ENCODE measurements at places on chromosomes 3 and 15.
A peak's percentile ranks its signal among the peaks of the same experiment; 100 is the strongest.

GRCh38 chr3:18489939-18490338, 64.8 kb upstream of the SATB1 start:
- peak; percentile 2 for DNase-seq

DNA sequence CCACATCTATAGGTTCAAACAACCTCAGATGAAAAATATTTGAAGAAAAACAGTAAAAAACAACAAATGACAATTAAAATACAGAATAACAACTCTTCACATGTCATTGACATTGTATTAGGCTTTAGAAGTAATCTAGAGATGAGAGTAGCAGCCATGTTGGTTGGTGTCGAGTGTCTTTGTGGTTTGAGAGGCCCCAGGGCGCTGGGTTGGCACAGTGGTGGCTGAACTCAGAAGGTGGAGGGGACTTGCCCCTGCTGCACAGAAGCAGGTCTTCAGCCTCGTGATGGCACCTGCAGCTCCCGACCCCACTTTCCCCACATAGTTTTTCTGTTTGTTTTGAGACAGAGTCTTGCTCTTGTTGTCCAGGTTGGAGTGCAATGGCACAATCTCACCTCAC, 187.2 kb downstream of the OSBPL10 start:
- no peak for DNase-seq

DNA sequence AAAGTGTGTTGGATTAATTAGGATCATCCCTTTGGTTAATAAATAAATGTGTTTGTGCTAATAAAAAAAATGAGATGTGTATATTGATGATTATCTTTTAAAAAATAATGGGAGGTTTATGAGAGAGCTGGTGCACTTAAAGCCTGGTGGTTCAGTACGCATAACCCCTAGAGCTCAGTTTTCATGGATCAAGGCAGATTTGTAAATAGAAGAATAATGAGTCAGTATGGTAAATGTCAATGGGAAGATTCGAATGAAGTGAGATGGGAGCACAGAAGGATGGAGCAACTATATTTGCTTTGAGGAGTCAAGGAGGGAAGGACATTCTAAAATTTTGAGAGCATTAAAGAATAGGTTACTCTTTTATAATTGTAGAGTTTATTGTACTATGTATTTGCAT, 35.4 kb downstream of the AKAP13 start:
- DNase-seq = no peak

DNA sequence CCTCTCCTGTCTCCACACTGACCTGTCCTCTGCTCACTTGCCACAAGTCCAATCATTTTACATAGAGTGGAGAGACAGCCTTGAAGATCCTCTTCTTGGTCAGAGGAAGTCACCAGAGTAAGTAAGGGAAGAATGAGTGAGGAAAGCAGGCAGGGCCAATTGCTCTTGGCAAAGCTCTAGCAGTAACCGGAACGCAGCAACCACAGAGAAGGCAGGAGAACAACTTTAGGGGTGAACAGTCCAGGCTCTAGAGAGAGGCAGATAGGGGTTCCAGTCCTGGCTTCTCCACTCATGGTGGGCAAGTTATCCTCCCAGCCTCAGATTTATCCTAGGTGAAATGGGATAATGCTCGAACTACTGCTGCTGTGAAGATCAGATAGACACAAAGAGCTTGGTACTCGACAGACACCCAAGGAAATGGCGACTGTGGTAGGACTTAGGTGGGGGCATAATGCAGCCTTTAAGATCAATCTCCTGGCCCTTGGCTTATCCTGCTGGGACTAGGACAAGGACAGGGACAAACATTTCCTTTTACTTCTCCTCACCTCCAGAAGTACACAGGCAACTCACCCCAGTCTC, 1.2 kb upstream of the ADAMTSL3 start:
- no peak for DNase-seq

DNA sequence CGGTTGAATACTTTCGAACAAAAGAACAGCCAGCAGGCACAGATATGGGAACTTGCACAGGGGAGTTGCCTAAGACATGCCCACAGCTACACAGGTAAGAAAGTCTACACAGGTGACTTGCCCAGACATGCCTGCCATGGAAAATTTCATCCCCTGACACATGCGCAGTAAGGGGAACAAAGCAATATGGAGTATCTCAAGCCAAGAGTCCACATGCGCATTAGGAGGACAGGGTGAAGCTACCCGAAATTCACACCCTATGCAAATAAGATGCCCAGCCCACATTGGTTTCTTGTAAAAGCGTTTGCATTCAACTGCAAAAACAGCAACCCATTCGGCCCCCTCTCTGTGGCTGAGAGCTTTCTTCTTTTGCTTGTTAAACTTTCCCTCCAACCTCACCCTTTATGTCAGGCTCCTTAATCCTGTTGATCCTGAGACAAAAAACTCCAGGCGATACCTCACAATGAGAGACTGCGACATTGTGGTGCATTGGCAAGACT, 49.3 kb upstream of the TRPM1 start:
- DNase-seq = no peak

GRCh38 chr3:140153736-140154135, 218.8 kb downstream of the CLSTN2 start:
- no peak for DNase-seq

DNA sequence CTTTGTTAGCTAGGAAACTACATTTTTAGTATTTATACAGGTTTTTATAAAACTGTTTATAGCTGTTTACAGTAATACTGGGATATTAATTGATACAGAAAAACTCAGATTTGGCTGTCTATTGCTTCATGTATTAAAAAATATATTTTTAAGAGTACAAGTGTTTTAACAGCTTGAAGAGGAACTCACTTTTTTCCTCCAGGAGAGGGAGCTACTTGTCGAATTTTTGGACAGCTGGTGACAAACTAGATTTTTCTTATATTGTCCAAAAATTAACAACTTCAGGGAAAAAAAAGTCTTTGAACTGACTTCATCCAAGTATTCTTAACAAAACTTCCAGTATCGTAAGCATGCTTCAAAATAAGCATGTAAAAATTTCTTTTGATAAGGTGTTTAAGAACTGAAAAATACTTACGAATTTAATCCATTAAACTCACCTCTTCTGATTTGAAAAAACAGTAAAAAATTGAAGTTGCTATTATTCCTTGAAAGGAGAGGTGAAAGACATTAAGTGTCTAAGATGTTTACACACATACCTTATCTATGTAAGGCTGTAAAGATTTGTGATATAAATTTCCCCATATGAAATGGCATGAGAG, 4.0 kb downstream of the DIPK2A start:
- DNase-seq = no peak

DNA sequence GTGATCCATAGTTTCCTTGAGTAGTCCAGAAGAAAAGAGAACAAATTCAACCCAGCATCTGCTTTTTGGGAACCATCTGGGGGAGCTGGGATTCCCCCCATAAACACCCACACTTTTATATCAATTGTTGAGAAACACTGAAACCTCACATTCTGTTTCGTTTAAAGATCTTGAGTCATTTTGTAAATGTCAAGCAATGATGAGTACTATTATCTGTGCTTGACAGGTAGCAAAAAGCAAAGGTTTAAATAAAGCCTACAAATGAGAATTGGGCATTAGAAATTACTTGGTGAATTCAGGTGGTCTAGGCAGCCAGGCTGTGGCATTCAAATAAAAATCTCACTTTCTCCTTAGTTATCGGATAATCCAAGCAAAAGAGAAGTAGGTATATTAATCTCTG, 75.7 kb downstream of the TMEM266 start:
- no peak for DNase-seq

DNA sequence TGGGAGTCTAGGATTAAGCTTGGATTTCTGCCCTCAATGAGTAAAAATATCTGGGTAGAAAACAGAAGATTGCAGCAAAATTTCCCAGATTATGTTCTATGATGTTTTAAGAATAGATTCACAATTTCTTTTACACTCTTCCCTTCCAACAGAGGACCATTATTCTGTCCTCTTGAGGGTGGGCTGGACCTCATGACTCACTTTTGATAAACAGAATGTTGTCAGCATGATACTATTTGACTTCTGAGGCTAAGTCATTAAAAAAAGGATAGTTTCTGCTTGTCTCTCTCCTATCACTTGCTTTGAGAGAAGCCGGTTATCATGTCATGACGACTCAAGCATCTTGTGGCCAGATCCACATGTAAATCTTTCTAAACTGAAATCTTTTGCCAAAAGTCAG, 396.2 kb upstream of the CDIN1 start:
- DNase-seq = no peak

Measured in T follicular helper cell (primary cell).